Fibroblast of skin of left quadriceps (primary cell): ENCODE measurements at places on chromosomes 3 and 15.

- no peak for DNase-seq
Observed at GRCh38 chr3:81666502-81667121, 94.8 kb downstream of the GBE1 start.

DNA sequence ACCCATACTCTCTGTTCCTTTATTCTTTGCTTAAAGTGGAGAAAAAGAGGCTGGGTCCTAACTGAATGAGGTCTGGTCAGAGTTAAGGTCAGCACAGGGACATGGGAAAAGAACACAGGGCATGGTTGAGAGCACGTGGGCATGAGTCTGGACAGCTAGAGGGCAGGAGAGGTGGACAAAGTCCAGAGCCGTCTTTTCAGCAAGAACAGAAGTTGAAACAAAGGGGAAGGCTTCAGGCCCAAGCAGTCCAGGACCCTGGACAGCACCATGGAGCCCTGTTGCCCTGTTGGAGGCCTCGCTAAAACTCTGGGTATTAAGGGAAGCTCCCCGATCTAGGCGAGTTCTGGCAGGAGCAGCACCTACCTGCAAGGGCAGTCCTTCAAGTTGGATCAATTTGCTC lies 50.7 kb downstream of the XYLB start:
- DNase-seq, result peak; percentile 14

GRCh38 chr3:66036586-66037148 lies 2.1 kb downstream of the MAGI1 start:
- no peak for DNase-seq

- no peak for DNase-seq
Observed at GRCh38 chr15:47523681-47524475, 193.4 kb upstream of the SEMA6D start.

GRCh38 chr3:138940446-138940845 lies 6.5 kb downstream of the FOXL2 start:
- no peak for DNase-seq
